ENCODE measurements at places on chromosomes 1 and 21.

DNA sequence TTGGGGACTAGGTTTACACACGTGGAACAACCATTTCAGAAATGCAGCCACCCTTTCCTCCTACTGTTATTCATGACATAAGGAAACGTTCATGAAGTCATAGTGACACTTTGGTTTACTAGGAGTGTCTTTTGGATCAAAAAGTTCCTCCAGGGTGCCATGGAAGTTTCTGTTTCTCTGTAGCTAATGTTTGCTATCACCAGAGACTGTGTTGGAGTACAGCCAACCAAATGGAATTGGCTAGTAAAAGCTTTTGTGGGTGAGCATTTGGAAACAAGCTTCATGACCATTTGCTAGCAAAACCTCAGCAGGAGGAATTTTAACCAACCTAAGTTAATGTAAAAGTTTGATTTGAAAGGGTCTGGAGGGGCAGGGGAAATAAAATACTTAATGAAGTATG lies 43.9 kb upstream of the ADGRL2 start:
- no peak for DNase-seq

DNA sequence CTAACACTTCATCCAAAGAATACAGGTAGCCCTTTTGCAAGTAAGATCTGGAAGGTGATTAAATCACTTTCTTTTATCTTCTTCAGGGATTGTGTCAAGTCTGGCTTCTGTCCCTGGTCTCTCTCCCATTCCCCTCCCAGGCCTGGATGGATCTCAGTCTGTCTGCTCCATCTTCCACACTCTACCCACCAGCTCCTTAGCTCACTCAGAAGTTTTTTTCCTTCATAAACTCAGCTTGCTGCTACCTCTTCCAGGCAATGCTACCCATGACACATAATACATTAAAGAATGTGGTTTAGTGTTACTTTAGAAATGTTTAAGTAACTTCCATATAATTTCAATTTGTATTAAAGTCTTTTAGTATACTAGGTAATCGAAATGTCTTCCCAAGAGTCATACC lies 133.1 kb downstream of the AKT3 start:
- DNase-seq, result no peak

DNA sequence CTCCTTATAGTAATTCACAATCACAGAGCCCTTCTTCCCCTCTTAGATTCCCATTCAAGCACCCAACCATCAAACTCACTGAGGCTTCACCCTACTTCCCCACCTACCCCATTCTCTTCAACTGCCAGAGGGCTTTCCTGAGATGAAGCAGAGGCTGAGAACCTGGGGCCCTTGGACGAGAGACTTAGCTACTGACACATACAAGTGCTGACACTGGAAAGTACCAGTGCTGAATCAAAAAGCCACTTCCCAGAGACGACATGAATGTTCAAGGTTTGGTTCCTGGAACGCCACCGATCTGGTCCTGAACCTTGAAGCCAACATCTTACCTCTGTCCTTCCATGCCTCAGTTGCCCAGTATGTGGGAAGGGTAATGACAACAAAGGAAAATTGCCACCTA lies 16.6 kb upstream of the RAP1A start:
- no peak for DNase-seq

DNA sequence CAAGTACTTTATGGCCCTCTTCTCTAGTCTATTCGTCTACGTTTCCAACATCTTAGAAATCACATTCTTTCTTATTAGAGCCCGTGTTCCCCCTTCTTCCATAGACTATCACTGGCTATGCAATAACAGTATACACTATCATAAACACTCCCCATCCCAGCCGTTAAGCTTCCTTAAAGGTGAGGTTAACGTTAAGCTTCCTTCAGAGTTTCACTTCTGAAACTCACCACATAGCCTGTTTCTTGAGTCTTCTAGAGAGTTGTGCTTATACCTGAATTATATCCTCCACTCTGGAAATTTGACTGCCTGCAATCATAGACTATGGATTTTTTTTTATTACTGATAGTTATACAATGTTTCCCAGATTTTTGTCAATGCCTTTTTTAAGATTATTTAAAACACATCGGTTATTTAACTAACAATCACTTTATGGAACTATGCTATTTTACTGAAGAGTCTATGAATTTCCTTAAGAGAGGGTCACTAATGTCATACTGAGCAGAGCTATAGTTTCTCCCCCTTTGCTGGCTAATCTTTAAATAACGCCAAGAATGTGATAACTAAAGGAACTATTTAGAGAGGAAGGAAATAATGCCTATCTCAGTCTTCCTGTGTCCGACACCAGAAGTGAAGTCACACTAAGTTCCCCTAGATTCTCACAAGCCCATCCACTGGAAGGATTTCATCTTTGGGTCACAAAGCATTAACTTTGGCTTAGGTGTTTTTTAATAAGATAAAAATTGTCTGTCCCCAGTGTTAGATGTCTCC lies 16.8 kb downstream of the FCER1A start:
- DNase-seq, result peak; percentile 24

DNA sequence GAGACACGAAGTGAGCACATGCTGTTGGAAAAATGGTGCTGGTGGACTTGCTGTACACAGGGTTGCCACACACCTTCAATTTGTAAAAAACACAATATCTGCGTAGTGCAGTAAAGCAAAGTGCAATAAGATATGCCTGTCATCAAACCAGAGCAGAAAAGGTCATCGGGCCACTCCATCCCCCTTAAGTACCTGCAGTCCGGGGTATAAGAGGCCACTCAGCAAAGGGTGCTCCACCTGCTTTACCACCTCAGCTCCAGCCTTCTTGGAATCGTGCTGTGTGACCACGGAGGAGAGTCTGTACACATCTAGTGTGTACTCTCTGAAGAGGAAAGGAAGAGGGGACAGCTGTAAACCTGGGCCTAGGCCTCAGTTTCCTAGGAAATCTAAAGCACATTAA lies 10.9 kb downstream of the YARS1 start:
- no peak for DNase-seq

GRCh38 chr1:110633646-110634030 lies 27.5 kb upstream of the KCNA2 start:
- no peak for DNase-seq

GRCh38 chr1:240980342-240980741 lies 368.4 kb upstream of the GREM2 start:
- no peak for DNase-seq

DNA sequence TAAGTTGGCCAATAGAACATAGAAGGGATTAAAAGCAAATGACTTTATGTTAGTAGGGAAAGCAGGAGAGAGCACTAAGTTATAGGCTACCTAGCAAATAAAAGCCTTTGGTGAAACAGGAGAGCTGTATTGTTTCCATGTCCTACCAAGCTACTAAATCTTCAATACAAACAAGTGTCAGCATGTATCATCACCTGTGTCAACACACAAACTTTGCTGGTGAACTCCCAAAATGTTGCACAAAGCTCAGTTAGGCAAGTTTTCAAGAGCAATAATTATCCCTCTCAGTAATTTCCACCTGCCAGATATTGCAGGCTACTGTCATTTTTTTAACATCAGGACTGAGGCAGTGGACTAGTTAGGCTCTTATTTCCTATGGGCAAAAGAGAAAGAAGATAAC lies 77.7 kb upstream of the ADAM30 start:
- no peak for DNase-seq

GRCh38 chr1:45542591-45542990 lies 8.0 kb upstream of the AKR1A1 start:
- no peak for DNase-seq

GRCh38 chr1:113579256-113580018 lies 179.8 kb downstream of the PHTF1 start:
- no peak for DNase-seq

GRCh38 chr1:222095606-222096475 lies 354.0 kb upstream of the DUSP10 start:
- peak; percentile 26 for DNase-seq

DNA sequence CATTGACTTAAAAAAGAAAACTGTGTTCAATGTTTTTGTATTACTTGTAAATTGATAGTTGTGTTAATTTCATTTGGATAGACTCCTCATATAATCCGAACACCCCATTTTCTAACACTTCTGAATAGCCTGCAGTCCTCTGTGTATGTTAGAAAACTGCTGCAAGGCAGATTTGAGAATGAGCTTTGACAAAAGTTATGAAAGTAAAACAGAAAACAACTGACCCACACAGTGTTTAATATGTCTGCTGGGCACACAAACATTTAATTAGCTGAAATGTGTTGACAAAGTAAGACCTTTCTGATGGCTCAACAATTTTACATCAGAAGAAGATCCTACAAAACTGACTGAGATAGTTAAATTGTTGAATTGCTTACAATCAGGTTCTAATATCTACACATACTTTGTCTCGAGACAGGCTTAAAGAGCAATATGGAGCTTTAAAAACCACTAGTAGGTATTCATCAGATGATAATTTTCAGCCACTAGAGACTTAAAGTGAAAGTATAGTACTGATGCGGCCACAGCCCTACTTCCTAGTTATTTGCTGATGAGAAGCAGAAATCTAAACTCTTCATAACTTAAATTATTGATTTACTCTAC lies 40.0 kb upstream of the PRMT6 start:
- DNase-seq, result no peak

DNA sequence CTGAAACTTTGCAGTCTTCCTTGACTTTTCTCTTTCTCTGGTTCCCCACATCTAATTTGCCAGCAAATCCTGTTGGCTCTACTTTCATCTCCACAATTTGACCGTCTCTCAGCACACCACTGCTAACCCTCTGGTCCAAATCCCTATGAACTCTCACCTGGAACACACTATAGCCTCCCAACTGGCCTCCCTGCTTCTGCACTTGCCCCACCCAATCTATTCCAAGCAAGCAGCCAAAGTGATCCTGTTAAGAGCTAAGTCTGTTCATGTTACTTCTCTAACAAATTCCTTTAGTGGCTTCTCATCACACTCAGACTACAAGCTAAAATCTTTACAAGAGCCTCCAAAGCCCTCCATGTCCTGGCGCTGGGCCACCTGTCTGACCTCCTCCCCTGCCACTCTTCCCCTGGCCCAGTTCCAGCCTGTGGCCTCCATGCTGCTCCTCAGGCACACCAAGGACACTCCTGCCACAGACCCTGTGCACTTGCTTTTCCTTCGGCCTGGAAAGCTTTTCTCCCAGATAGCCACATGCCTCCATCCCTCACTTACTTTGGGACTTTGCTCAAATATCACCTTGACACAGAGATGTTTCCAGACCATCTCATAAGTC lies 104.1 kb downstream of the DTL start:
- DNase-seq, result no peak

GRCh38 chr1:97451046-97451826 lies 469.6 kb downstream of the DPYD start:
- DNase-seq, result no peak

DNA sequence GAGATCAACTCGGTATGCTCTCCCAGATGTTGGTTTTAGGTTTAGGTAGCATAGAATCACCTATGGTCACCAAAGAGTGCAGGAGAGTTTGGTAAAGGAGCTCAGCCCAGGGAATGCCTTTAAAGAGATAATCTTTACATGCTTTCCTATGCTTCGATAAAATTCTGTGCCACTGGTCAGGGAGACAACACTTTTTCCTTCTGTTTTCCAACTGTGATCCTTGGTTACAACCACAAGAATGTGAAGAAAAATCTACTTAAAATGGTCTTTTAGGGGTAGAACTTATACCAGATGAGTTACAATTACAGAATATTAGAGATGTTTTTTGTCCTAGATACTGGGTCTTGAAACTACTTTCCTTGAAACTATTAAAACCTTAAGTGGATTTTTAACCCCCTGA lies 895.6 kb downstream of the TTLL7 start:
- no peak for DNase-seq

- DNase-seq, result peak; percentile 36
Measured at GRCh38 chr1:98661544-98662355, at the start of gene SNX7. TSS of gene SNX7 (plus strand) at chr1:98661721. CDS start at chr1:98661732, 11 bp downstream.

DNA sequence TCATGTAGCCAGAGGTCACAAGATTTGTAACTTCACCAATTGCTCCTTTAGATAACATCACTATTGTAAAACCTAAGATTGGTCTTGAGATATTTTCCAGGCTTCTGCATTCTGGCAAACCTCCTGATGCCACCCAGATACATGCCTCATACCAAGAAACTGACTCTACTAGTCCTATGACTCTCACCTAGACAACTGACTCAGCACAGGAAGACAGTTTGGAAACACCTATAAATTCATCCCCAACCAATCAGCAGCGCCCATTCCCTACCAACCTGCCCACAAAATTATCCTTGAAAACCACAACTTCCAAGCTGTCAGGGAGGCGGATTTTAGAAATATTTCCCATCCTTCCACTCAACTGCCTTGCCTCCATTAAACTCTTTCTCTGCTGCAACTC lies 2.6 kb downstream of the NME7 start:
- DNase-seq, result no peak

GRCh38 chr1:145690587-145691558 lies 16.3 kb downstream of the PDZK1 start:
- DNase-seq, result no peak
